Right renal pelvis (tissue), 4 donors: ENCODE measurements at places on chromosomes 6 and 20. TPM values are rescaled to one million over a fixed set of nuclear protein-coding genes. Genes with fewer than 3 reads are reported as not detected.

NFATC2 gene
- polyA plus RNA-seq: 1.8 TPM

FAM162B gene
- 5.8 TPM for polyA plus RNA-seq

MLN gene
- polyA plus RNA-seq: 2.6 TPM

RBPJL gene
- not detected for polyA plus RNA-seq
